ENCODE measurements at places on chromosomes 4 and X.

DNA sequence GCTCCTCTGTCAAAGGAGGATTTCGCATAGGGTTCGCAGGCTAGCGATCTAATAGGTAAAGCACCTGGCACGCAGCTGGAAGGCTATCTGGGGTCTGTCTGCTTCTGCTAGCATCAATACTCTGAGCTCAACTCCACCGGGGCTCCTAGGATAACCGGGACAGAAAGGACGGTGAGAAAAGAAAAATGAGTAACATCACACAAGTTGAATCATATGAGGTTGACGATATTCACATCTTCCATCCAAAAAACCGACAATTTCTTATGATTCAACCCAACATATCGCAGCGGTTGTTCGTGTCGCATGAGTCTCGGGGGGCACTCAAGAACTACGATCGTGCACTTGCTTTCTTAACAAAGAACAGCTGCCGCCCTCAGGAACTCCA is 1.8 kb downstream of the PROM1 start:
- H3K4me3 ChIP-seq, result no peak overlapping the region
- no peaks in the 10 kb centered on the region for H3K4me1 ChIP-seq
- no peaks in the 10 kb centered on the region for H3K36me3 ChIP-seq
- DNase-seq, result no peak
- H3K27ac ChIP-seq, result no peak overlapping the region
- H3K27me3 ChIP-seq, result no peaks in the 10 kb centered on the region

GRCh38 chrX:20515841-20516461 is 249.2 kb upstream of the RPS6KA3 start:
- H3K4me3 ChIP-seq, result no peak overlapping the region
- no peaks in the 10 kb centered on the region for H3K36me3 ChIP-seq
- no peaks in the 10 kb centered on the region for H3K27me3 ChIP-seq
- peak overlapping the region; percentile 85 for H3K27ac ChIP-seq

DNA sequence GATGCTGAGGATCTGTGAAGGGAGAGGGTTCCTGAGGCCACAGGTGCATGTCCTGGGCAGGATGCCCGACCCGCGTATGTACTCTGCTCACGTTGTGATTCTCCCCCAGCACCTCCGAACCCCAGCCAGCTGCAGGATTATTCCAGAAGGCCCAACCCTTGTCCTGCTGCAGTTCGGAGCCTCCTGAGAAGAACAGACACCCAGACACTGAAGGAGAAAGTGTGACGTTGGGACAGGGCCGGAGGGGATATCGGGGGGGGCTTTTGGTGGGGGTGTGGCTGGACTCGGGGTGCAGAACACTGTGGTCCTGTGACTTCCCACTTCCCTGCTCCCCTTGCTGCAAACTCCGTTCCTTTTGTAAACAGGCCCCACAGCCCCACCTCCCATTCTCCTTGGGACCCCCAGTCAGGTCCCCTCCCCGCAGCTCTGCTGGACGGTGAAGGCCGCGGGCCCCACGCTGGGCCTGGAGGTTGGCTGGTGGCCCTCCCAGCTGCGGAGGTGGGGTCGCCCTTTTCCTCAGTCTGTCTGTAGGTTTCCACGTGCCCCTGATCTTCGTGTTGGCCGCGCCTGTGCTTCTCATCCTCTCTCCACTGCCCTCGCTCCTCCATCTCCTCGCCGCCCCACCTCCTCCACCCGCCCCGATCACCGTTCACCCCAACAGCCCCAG is 83.0 kb upstream of the ADRA2C start:
- H3K4me1 ChIP-seq, result no peaks in the 10 kb centered on the region
- H3K27ac ChIP-seq, result no peak overlapping the region
- H3K4me3 ChIP-seq, result no peak overlapping the region

GRCh38 chr4:84389406-84389805 is 109.7 kb downstream of the NKX6-1 start:
- H3K27me3 ChIP-seq, result peaks cover 3% of the 10 kb centered on the region
- no peaks in the 10 kb centered on the region for H3K4me1 ChIP-seq
- no peaks in the 10 kb centered on the region for H3K36me3 ChIP-seq
- DNase-seq, result no peak
